HT-29 (cell line): ENCODE measurements at places on chromosomes 12 and 14. TPM values are rescaled to one million over a fixed set of nuclear protein-coding genes. Genes with fewer than 3 reads are reported as not detected.
A peak's percentile ranks its signal among the peaks of the same experiment; 100 is the strongest.

DNA sequence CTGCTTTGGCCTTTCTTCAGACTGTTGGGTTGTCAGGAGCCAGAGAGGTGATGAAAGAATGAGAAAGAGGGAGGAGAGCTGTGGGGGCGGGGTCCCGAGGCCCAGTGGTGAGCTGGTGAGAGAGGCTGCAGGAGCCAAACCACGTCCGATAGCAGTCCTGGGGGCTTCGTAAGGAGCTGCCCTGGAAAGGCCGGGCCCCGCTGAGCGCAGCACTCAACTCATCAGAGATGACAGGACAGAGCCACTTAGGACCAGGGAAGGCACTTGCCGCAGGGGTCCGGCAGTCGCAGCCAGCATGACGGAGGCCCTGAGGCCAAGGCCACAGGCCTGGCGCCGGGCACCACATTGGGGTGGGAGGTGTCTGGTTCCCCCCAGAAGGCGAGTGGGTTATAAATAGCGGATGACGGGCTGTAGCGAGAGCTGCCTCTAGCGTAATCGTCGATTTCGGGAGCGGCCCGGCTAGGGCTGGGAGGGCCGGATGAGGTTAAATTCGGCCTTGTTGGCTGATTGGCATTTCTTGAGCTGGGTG is 179.0 kb downstream of the TSPAN9 start:
- DNase-seq, result no peak

DNA sequence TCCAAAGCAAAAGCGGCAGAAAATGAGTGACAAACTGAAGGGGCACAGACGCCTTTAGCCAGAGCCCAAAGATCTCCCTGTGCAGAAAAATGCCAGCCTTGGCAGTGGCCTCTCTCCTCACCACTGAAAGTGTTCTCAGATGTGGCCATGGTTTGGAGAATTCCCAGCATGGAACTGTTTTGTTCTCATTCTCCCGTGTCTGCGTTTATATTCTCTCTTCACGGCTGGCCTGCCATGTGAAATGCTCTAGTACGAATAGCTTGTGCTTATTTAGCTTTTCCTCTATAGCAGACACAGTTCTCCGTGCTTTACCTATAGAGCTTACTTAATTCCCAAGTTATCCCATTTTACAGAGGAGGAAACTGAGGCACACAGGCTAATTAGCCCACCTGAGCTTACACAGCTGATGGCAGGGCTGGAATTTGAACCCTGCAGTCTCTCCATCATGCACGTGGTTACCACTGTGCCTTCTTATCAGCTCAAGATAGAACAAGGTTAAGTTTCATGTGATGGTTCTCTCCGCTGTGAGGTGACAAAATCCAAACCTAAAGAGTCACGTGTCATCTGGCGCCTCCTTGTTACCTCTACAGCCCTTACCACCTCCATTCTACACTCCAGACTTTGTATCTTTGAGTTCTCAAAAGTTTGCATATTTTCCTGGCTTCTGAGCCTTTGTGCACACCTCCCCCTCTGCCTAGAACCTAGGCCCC is 141.6 kb downstream of the GCH1 start:
- no peak for DNase-seq

DNA sequence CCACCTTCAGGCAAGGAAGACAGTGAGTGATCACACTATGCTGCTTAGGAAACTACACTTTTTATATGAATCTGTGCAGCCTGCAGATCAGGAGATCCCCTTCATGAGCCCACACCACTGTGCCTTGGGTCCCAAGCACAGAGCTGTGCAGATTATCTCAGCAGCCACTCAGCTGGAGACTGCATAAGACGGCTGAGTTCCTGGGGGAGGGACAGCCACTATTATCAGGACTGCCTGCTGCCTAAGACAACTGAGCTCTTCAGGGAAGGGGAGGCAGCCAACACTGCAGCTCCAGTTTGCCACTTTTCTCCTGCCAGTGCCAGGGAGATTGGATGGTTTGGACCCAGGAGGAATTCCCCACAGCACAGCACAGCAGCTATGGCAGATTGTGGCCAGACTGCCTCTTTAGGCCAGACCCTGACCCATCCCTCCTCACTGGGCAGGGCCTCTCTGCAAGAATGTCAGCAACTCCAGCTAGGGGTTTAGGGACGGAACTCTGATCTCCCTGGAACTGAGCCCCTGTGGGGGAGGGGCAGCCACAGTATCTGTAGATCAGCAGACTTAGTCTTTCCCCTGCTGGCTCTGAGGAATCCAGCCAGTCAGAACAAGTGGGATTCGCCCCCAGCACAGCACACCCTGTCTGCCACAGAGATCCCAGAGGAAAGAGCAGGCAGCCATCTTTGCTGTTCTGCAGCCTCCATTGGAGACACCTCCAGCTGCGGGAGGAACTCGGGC is 141.3 kb downstream of the KLHL28 start:
- no peak for DNase-seq

DNA sequence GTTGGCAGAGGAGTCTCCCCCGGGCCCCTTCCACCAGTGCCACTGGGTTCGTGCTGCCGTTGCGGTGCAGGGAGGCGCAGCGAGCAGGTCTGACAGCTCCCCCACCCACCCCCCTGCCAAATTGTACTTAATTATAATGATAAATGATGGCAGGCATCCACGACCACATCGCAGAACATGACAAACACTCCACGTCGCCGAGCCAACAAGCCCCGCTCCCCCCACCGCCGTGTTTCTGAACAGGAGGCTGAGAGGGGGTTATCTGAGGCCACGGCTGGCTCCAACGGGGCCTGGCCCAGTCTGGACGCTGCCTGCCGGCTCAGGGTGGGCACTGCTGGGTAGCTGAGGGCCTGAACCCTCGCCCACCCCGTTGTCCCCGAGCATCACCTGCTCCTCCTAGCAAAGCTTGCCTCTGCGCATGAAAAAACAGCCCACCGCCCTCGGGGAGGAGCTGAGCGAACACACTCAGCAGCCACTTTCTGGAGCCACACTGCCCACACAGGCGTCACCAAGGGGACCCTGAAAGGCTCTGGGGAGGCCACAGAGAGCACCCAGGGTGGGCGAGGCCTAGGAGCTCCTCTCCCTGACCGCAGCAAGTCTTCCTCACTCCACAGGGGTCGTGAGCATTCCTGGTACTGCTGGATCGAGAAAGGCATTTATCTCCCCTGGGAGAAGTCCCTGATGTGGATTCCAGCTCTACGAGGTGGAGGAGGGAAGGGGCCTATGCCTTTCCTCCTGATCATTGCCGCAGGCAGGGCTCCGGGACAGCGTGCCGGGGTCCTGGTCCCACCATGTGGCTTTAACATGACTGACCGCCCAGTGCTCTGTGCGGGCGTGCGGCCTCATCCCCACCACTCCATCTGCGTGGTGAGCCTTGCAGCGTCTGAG is 35.4 kb upstream of the DIO3 start:
- no peak for DNase-seq

DNA sequence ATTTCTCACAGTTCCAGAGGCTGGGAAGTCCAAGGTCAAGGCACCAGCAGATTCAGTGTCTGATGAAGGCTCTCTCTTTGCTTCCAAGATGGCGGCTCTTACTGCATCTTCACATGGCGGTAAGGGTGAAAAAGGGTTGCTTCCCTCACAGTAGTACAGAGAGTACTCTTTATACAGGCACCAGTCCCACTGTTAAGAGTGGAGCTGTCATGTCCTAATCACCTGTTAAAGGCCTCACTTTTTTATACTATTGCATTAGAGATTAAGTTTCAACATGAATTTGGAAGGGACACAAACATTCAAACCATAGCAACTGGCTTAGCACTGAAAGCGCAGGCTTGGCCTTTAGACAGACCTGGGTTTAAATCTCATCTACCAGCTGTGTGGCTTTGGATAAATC is 50.0 kb upstream of the TCL1A start:
- DNase-seq, result no peak

Gene NEMP1
- total RNA-seq, result 12.5 and 13.6 TPM in 2 replicates

- no peak for DNase-seq
Observed at GRCh38 chr12:11907625-11908024, 163.1 kb upstream of the BCL2L14 start.

- peak; percentile 38 for DNase-seq
Observed at GRCh38 chr12:88658009-88658408, 77.7 kb upstream of the KITLG start.

DNA sequence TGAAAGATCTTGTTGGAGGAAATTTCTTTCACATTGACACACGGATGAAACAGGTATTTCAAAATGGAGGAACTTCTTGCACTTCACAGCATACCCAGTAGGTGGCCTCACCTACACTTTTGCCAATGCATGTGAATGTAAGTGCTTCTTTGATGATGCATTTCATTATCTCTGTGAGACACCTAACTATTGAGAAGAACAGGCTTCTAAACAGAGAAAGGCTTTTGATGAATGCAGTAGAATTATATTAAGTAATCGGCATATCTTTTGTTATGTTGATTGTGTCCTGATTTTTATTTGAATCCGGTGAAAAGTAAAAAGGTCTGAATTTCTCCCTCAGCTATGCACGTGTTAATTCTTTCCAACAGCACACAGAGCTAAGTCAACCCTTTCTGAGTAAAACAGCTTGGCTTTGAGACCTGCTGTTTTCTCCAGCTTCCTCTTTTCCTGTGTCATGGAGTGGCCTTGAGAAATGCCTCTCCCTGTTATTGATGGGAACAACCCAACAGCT is 399.0 kb downstream of the NAV3 start:
- DNase-seq, result peak; percentile 67

- peak; percentile 38 for DNase-seq
Observed at GRCh38 chr14:87805315-87805723, 187.7 kb downstream of the GALC start.

- no peak for DNase-seq
Observed at GRCh38 chr14:71114565-71114964, 207.3 kb downstream of the PCNX1 start.
